AG09309 (cell line): ENCODE measurements at places on chromosomes 13 and 19.

DNA sequence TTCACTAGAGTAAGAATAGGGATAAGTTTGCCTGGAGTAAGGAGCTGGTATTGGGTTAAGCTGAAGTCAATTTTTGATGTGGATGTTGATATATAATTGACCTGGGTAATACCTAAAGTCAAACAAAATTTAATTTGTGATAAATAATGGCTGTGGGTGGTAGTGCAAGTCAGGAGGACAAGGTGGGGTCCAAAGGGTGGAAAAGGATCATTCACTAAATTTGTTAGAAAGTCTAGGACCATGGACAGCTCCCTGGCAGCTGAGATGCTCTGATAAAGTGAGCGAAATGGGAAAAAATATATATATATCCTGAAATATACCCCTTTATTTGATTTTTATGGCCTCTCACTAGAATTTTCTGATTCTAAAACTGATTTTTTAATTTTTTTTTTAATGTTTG is 463.5 kb downstream of the GPC6 start:
- no peak for DNase-seq

- DNase-seq, result no peak
These were observed 464.9 kb upstream of the GPC6 start for GRCh38 chr13:92761710-92762109.

DNA sequence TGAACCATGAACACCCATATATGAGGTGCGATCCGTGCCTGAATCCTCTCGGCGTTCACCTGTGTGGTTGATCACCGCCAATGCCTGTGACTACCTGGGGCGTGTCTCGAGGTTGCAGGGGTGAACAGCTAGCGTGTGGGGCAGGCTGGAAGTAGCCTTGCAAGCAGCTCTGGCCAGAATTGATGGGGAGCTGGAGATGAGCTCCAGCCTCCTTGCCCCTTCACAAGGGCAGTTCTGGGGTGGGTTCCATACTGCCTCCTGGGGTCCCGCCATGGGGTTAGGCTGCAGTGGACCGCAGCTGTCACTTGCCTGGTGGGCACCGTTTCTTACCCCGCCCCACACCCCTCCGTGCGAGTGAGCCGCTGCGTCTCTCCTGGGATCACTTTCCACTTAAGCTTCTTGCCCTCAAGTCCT is 154.5 kb upstream of the SOX1 start:
- DNase-seq, result no peak

DNA sequence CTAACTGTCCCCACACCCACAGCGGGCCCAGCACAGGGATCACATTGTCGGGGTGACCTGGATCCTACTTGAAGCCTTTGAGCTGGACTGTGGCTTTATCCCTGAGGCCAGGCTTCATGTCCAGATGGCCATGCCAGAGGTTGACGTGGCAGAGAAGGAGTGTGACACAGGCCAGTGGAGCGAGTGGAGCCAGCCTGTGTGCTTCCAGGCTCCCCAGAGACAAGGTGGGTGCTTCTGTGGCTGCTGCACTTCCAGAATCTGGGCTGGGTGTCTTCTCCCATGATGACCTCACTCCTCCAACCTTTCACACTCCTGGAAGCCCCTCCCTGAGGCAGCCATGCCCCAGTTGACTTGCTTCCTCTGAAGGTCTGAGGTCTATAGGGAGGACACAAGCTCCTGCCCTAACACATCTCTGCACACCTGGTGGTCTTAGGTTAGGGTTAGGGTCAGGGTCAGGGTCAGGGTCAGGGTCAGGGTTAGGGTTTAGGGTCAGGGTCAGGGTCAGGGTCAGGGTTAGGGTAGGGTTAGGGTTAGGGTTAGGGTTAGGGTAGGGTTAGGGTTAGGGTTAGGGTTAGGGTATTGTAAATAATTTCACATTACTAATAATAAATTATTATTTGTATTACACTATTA is 13.1 kb upstream of the MZF1 start:
- DNase-seq, result no peak

- DNase-seq, result no peak
These were observed 86.9 kb downstream of the LHFPL6 start for GRCh38 chr13:39516096-39516495.

DNA sequence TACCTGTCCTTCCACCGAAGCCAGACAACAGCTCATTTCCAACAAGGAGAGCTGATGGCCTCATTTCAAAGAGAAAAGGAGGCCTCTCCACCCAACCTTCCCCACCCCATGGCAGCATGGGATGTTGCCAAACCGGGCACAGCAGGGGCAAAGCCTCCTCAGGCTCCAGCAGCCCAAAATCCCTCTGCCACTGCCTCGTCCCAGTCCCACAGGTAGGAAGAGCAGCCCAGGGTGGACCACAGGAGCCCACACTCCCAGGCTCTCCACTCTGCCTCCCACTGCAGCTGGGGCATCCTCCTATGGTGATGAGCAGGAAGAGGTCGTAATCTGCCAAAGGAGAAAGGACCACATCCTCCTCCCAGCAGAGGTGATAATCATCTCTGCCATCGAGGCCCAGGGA is 50.9 kb downstream of the PEPD start:
- no peak for DNase-seq

- DNase-seq, result no peak
These were observed 9.4 kb downstream of the FOSB start for GRCh38 chr19:45477186-45477585.

- peak; percentile 57 for DNase-seq
These were observed 294.9 kb downstream of the NDFIP2 start for GRCh38 chr13:79775830-79776229.

- DNase-seq, result no peak
These were observed 96.5 kb downstream of the UGGT2 start for GRCh38 chr13:95956589-95957148.
